Stimulated activated CD4-positive, alpha-beta T cell treated with anti-CD3 and anti-CD28 coated beads, Interleukin-2, amount 100 ng/mL, for 48 hours (primary cell): ENCODE measurements at places on chromosomes 3 and 15.

DNA sequence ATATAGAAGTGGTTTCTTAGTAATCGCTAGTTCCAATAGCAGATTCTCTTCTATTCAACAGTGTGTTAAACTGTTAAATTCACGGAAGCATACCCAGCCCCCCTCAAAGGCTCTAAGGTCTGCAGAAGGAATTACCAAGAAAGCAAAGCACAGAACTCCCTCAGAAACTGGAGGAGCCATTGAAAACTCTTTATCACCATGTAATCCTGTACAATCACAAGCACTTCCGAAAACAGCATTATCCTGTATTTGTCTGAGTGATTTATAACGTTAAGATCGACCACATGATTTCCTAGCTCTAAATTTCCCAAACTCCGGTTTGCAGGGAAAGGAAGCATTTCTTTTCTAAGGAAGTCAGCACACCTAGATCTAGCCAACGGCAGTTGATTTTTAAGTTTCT, 20.0 kb downstream of the MYO1E start:
- DNase-seq, result no peak

DNA sequence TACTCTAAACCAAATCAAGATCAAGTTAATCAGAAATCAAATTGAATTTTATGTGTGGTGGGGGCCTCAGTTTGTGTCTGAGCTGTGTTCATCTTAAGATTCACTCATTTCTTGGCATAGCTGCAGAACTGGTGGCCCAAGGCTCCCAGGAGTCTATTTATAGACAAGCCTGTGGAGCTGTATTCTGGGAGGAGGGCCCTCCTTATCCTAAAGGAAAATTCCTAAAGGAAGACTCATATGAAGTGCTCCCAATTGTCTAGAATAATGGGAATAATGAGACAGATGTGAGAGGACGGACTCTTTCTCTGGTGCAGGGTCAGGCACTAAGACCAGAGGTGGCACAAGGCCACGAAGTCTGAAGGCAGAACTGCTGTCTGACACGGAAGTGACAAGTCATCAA, 38.9 kb downstream of the C3orf85 start:
- no peak for DNase-seq

DNA sequence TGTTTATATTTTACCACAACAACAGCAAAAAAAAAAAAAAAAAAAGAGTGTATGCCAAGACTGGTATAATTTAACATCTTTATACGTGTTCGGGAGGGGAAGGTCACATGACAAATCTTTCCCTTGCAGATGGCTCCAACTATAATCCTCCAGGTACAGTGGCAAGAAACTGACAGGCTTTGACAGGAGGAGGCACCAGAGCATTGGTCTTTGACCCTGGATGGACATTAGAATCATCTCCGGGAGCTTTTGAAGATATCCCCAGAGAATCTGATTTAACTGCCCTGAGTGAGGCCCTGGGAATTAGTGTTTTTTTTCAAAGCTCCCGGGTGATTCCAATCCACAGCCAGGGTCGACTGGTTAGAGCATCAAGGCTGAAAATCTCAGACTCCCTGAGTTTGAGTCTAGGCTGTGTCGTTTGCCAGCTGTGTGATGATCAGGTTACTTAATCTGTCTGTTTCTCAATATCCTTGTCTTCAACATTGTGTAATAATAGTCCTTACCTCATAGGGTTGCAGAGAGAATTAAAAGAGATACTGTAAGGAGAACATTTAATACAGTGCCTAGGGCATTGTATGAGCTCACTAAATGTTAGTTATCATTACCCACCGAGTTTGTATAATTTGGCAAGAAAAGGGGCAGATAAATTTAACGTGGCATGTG, 8.9 kb upstream of the SEMA5B start:
- no peak for DNase-seq

GRCh38 chr15:55775316-55775715, 32.4 kb upstream of the PRTG start:
- DNase-seq, result no peak

- no peak for DNase-seq
Measured at GRCh38 chr3:46163556-46164041, 44.5 kb downstream of the CCR1 start.

DNA sequence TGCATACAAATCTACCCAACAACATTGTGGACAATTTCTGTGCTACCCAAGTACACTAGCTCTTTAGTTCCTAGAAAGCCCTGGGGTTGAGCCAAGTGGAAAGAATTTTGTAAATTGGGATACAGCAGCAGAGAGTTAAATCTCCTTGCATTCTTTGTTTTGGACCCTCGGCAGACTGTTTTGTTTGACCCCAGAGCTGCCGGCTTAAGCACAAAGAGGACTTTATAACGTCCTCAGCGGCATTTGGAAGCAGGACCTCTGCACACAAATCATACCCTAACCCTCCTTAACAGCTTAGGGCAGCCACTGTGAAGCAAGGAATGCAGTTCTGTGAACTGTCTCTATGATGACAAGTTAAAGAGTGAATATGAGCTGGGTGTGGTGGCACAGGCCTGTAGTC, 415.3 kb downstream of the CNTN4 start:
- no peak for DNase-seq

- DNase-seq, result no peak
Measured at GRCh38 chr15:59991834-59992233, 12.3 kb upstream of the FOXB1 start.

- DNase-seq, result no peak
Measured at GRCh38 chr15:42592716-42593115, 17.3 kb downstream of the STARD9 start.

GRCh38 chr3:140821493-140821892, 120.1 kb upstream of the SLC25A36 start:
- no peak for DNase-seq

DNA sequence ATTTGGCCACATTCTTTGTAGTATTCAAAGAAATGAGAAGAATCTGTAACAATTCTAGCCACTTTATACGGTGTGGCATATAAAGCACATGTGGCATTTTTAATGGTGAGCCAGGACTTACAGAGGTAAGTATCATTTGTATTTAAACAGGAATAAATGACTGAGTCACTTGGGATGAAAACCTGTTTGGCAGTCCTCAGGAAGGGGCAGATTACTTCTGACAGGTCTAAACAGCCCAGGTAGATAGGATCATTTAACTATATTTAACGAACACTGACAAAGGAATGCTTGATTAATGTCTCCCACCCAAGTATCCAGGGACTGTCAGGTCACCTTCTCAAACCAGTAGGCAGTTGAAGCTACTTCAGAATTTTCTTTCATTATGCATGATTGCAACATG, 241.5 kb upstream of the SATB1 start:
- no peak for DNase-seq

- no peak for DNase-seq
Measured at GRCh38 chr3:55247666-55248065, 239.4 kb downstream of the WNT5A start.

GRCh38 chr15:101048581-101049030, 129.4 kb downstream of the LRRK1 start:
- no peak for DNase-seq

DNA sequence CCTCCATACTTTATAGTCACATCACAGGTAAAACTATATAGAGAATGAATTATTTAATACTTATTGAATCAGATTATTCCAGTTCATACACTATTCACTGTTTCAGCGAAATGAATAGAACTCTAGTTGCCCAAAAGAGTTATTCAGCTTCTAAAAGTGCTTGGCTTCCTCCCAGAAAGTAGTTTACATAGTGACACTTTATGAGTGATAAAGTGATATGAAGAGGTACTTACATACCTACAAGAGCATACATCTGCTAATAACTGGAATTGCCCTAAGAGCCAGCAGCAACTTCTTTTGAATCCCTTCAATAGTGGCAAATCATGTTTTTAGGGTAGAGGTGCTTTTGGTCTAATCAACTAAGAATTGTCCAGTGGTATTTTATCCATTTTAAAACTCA, 635.1 kb upstream of the AGTR1 start:
- no peak for DNase-seq

DNA sequence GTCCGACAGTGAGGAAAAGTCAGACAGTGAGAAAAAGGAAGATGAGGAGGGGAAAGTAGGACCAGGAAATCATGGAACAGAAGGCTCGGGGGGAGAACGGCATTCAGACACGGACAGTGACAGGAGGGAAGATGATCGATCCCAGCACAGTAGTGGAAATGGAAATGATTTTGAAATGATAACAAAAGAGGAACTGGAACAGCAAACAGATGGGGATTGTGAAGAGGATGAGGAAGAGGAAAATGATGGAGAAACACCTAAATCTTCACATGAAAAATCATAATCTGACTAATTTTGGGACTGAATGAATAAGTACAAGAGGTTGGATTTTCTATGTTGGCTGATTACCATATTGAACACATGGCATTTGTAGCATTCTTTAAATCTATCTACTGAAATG, 26.2 kb downstream of the SEC62 start:
- DNase-seq, result no peak

GRCh38 chr3:31861826-31862225, 119.2 kb downstream of the OSBPL10 start:
- DNase-seq, result no peak

DNA sequence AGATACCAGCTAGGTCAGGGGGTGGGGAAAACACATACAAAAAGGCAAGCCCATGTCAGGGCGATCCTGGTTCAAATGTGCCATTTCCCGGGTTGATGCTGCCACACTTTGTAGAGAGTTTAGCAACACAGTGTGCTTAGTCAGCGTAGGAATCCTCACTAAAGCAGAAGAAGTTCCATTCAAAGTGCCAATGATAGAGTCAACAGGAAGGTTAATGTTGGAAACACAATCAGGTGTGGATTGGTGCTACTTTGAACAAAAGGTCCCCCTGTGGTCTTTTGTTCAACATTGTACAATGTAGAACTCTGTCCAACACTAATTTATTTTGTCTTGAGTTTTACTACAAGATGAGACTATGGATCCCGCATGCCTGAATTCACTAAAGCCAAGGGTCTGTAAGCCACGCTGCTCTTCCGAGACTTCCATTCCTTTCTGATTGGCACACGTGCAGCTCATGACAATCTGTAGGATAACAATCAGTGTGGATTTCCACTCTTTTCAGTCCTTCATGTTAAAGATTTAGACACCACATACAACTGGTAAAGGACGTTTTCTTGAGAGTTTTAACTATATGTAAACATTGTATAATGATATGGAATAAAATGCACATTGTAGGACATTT, 28.9 kb downstream of the TPM1 start:
- DNase-seq, result no peak

- DNase-seq, result no peak
Measured at GRCh38 chr3:47414666-47415587, 34.1 kb downstream of the PTPN23 start.

DNA sequence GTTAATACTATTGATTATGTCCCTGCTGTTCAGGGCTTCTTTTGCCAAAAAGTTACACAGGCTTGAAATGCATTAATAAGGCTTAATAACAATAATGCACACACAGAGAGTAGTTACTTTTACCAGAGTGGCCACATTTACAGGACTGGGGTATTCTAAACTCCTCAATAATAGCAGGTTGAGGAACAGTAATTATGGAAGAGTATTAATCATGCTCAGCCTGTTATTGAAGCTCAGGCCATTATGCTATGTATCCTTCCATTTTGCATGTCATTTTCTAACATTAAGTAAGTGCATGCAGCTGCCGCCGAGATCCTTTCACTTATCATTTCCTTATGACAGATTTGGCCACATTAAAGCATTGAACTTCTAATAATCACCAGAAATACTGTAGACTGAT, 5.7 kb downstream of the ARRDC4 start:
- no peak for DNase-seq

DNA sequence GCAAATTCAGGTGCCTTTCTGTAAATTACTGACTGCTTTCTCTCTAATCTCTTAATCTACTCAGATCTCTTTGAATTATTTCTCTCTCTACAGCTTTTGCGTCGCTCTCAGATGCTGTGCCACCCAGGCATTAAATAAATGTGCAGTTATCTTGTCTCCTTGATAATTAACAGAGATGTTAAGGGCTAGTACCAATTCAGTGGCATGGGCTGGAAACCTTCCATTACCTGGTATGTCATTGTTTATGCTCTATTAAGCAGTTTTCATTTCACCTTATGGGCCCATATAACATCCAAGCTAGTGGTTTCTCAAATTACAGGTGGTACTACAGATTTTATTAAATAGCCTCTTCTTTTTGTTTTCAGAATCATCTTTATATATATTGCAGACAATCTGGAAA, 66.0 kb downstream of the PEX5L start:
- DNase-seq, result no peak

DNA sequence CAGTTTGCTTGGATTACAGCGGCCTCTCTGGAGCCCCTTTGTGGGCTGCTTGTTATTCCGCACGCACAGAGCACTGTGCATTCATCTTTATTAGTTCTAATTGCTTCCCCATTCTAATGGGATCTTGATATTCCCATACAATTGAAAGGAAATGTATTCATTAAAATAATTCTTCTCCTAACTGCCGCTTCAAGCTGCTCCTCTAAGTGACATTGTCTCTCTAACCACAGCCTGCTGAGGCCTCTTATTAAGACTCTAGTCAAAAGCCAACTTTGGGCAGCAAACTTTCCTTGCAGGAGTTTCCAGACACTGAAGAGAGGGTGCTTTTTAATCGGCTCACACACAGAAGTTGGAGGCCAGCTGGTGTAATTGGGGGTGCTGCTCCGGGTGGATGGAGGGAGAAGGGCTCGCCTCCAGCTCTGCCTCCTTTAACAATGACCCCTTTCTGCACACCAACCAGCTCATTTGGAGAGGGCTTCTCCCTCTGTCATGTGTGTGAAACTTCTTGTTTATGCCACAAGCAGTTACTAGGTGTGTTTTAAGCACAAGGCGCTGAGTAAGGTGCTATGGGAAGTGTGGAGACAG, 5.6 kb upstream of the MAGEF1 start:
- DNase-seq, result no peak

DNA sequence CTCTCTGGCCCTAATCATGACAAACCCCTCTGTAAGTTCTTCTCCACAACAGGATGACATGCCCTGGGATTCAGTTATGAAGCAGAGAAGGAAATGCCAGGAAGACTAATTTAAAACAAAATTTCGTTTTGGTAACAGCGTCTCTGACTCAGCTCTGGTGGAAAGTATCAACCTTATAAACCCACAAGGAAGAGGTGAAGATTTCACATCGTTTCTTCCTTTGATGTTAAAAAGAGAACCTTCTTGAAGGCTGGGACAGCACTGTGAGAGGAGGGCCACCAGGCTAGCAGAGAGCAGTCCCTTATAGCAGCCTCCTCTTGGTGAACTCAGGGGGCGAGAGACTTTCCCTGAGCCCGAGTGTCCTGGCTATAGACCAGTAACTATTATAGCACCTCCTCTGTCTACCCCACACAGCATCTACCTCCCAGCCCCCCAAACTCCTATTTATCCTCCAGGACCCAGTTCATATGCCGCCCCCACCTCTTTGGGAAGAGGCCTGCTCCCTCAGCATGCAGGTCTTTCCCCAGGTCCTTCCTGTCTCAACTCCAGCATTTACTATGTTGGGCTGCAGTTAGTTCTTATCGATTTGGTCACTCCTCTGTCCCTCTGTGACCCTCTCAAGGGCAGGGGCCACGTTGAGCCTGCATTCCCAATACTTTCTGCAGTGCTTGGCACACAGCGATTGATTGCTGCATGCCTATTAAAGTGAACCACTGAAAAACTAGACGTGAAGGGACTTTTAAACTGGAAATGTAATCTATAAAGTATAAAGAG, 321.5 kb upstream of the ICE2 start:
- DNase-seq, result no peak

GRCh38 chr3:144362126-144362525, 390.5 kb downstream of the DIPK2A start:
- DNase-seq, result no peak

- DNase-seq, result no peak
Measured at GRCh38 chr15:52360229-52361203, 64.9 kb upstream of the MYO5C start.

GRCh38 chr3:188360364-188360881, 206.5 kb downstream of the LPP start:
- no peak for DNase-seq
